ENCODE measurements at places on chromosomes 2 and 18.

- no peak for DNase-seq
Measured at GRCh38 chr2:86566158-86566820, 3.0 kb upstream of the CHMP3 start.

- DNase-seq: no peak
Measured at GRCh38 chr2:140063356-140063755, 1283.2 kb upstream of the NXPH2 start.

DNA sequence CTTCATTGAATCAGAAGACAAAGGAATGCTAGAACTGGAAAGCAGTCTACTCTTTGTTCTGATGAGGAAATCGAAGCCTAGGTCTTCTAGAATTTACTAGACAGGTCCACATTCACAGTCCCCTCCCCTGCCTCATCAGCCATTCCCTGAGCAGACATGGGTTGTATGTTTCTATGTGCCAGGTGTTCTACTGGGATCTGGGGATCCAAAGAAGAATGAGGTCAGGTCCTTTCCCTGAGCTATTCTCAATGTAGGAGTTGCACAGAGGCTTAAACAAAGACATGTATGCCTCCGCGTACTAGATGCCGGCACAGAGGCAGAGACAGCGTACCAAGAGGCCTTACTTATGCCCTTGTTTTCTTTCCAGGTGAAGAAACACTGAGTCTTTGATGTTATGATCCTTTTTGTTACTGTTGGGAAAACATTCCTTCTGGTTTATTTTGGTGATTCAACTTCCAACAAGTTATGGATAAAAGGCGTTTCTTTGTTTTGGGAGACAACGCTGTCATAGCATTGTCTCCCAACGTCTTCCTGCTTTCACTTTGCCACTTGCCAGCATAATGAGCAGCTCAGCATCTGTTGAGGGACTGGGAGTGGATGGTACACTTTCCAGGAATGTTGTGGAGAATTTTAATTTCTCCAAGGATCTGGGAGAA lies 174.4 kb downstream of the ALPK2 start:
- no peak for DNase-seq

GRCh38 chr2:199382091-199382490 lies 75.6 kb downstream of the SATB2 start:
- no peak for DNase-seq

DNA sequence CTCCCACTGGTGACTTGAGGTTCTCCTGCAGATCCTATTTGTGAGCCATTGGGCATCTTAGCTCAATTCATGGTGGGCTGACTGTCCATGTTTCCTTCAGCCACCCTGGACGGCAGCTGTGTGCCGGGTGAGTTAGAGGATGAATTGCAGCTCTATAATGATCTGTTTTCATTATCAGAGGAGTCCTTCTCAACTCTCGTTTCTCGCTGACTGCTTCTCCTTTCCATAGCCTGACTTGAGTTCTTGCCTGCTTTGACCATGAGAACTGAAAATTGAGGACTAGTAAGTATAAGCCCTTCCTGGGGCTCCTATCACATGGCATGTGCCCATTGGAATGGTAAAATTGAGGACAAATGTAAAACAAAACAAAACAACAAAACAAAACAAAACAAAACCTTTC lies 121.8 kb downstream of the CDC42EP3 start:
- DNase-seq: no peak

DNA sequence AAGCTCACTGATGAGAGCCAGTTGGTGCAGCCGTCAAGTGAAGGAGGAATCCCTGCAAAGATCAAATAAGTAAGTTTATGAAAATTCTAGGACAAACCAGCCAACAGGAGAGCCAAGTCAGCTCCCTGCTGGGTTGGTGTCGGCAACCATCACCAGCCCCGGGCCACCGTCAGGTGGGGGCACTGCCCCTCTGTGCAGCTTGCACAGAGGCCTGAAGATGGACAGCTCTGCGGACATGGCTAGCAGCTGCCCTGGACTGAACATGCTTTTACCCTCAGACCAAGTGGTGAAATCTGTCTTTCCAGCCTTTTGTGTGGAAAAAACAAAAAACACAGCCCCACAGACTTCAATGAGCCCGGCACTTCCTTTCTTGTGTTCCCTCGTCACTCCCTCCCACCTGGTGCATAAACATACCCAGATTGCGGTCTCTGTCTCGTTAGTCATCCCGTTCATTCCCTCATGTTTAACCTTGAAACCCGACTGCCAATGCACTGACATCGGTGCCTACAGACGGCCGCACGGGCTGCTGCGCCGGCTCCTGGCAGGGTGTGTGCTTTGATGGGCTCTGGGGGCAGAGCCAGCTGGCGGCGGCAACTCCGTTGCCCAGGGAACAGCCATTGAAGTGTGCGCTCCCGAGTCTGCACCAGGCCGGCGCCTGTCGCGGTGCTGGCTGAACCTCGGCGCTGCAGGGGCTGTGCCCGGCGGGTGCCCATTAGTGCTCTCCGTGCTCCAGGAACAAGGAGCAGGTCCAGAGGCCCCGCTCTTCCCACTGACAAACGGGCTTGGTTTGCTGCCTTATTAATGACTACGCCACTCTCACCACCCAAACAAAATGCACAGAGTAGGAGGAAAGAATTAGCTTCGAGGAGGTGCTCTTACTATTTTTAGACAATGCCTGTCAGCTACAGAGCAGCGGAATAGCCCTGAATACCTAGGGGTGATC lies 95.3 kb downstream of the EIPR1 start:
- no peak for DNase-seq

GRCh38 chr2:154189953-154190352 lies 318.2 kb downstream of the GALNT13 start:
- no peak for DNase-seq

DNA sequence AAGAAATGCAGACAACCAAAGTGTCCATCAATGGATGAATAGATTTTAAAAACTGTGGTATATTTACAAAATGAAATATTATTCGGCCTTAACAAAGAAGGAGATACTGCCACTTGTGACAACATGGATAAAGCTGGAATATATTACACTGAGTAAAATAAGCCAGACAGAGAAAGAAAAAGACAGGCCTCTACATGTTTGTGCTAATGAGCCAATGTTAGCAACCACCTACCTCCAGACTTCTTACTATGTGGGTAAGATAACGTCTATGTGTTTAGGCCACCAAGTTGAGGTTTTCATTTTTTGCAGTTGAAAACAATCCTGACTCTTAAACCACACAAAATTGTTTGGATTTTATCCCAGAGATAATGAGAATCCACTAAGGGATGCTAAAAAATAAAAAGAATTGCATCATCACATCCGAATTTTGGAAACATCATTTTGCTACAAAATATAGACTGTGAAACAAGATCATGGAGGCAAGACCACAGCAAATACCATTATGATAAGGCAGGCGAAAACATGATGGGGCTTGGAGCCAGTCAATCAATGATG lies 47.0 kb downstream of the EVA1A start:
- no peak for DNase-seq

DNA sequence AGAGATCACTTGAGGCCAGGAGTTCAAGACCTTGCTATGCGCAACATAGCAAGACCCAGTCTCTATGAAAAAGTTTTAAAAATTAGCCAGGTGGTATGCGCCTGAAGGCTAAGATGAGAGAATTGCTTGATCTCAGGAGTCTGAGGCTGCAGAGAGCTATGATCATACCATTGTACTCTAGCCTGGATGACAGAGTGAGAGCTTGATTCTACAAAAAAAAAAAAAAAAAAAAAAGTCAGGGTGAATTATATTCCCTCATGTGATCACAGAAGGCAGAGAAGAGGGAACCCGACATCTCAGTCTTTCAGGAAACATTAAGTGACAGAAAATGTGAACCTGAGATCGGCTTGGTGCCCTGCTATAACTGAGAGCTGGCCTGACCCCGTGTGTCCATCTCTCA lies 171.2 kb upstream of the MSH6 start:
- no peak for DNase-seq

DNA sequence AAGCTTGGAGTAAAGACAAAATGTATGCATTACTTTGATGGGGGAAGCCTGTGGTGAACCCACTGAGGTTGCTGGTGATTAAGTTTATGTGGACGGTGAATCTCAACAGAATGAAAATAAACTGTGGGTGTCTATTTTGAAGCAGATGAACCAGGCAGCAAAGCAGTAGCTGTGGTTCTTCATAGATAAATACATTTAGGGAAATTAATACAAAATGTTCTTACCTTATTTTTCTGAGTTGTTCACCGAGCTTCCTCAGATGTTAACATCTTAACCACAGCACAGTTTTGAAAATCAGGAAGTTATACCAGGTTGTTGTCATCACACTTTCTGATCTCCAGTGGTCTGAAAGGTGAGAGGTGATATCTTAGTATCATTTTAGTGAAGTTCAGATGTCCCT lies 53.9 kb downstream of the NCK2 start:
- peak; percentile 64 for DNase-seq

- peak; percentile 78 for DNase-seq
Measured at GRCh38 chr2:199850718-199851500, at the start of gene FTCDNL1. Gene FTCDNL1, minus strand, starts transcription at chr2:199851192. Its CDS starts 2,230 bp downstream, at chr2:199848962.

- no peak for DNase-seq
Measured at GRCh38 chr2:18325118-18325517, 235.3 kb downstream of the RDH14 start.

- DNase-seq: no peak
Measured at GRCh38 chr2:145592361-145592760, 1072.4 kb upstream of the ZEB2 start.

DNA sequence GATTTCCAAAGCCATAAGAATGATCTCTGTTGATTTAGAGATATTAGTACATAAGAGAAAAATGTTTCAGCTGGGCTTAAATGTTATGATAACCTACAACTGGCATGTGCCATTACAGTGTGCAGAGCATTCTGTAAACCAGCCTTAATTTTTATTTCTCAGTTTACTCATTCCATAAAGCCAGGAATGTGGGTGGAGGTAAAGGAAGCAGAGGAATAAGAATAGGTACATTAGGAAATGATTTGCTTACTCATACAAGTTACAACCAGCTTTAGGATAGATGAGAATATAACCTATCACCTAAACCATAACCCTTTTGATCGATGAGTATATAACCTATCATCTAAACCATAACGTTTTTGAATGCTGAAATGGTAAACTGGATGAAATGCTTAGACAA lies 1394.7 kb upstream of the ACVR2A start:
- no peak for DNase-seq

DNA sequence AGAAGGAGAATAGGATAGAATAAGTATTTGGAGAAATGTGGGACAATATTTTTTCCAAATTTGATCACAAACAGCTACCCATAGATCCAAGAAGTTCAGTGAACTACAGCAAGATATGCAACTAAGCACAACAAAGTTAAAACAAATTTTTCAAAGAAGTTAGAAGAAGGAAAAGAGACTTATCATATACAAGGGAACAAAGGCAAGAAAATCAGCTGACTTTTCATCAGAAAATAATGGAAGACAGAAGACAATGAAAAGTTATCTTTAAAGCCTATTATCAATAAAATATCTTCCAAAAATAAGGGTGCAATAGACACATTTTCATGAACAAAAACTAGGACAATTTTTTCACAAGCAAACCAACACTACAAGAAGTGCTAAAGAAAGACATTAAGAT lies 202.8 kb upstream of the FN1 start:
- no peak for DNase-seq

DNA sequence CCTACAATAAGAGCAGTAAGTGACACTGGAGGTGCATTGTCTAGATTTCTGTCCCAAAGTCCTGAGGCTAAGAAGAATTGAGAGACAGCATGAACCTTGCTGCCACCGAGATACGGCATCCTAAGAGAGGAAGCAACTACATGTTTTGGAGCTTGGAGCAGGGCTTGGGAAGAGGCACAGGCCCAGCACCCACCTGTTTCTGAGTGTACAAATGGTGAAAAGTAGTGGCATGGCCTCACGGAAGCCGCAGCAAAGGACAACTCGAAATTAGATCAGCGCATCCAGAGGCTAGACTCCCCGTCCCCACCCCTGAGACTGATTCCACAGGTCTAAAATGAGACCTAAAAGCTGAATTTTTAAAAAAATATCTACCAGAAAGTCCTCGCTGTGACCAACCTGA lies 127.5 kb downstream of the PTGR3 start:
- DNase-seq: no peak

DNA sequence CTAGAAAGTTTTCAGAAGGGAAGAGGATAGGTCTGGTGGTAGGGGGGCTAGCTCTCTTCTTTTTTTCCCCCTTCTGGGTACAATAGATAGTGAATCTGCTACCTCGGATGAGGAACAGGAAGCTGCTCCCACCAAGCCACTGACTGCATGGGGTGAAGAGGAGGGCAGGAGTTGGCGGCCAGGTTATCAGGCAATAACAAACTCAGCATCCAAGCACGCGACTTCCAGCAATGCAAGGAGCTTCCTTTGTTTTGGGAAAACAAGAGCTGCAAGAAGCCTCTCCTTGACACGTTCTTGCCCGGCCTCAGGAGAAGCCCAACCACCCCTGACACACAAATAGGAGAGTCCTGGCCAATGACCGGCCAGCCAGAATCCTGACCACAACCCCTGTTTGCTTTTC lies 32.2 kb downstream of the NHEJ1 start:
- DNase-seq: no peak

DNA sequence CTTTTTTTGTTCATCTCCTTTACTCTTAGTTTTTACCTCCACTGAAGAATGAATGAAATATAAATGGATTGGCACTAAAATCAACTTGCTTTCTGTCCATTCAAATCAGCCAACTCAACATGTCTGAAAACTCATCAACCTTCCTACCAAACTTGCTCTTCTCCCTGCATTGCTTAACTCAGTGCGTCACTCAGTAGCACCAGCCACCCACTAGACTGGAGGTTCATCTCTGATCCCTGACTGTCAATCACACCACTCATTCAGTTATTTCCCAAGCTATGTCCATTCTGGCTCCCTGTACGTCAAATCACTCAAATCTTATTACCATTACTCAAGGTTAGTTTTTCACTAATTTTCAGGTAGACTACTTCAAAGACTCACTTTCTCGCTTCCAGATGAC lies 75.2 kb upstream of the RBMS1 start:
- DNase-seq: no peak

DNA sequence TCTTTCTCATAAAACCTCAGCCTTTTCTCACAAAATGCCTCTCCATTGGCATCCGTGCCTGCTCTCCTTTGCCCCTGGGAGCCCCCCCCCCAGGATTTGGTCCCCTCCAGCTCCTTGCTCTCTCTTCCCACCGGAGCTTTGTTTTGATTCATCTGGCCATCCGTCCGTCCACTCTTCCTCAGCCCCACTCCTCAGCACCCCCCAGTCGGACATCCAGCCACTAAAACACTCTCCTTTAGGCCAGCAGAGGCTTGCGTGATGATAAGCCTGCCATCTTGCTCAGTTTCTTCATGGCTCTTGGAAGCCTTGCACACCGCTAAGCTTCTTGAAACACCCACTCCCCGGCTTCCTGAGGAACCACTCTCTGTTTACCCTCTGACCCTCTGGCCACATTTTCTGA lies 31.5 kb upstream of the GNAL start:
- no peak for DNase-seq

- DNase-seq: no peak
Measured at GRCh38 chr2:17748745-17749144, 4.9 kb downstream of the SMC6 start.

GRCh38 chr2:180481998-180482397 lies 474.9 kb upstream of the CWC22 start:
- DNase-seq: no peak

GRCh38 chr18:9137168-9138066 lies 836 bp downstream of the ANKRD12 start:
- peak; percentile 77 for DNase-seq

All from activated CD4-positive, alpha-beta memory T cell treated with anti-CD3 and anti-CD28 coated beads for 36 hours (primary cell).